ENCODE measurements at places on chromosomes 2 and 18. TPM values are rescaled to one million over a fixed set of nuclear protein-coding genes. Genes with fewer than 3 reads are reported as not detected.

Gene DPP4
- total RNA-seq = 79.6 TPM

DNA sequence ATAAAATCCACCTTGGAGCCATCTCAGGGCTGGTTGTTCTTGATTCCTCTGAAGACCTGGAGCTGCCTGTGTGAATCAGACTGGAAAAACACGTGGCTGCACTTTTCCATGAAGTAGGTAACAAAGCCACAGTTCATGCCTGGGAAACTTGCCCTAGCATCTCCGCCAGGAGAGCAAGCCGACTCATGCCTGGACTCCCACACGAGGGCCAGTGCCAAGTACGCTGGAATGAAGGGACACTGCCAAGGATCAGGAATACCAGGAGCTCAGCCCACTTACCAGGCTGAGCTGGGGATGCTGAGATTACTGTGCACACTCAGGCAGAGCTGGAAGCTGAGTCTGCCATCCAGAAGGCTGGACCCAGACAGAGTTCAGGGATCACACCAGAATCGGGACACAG lies 10.9 kb upstream of the FHL2 start:
- DNase-seq = peak; percentile 81

DNA sequence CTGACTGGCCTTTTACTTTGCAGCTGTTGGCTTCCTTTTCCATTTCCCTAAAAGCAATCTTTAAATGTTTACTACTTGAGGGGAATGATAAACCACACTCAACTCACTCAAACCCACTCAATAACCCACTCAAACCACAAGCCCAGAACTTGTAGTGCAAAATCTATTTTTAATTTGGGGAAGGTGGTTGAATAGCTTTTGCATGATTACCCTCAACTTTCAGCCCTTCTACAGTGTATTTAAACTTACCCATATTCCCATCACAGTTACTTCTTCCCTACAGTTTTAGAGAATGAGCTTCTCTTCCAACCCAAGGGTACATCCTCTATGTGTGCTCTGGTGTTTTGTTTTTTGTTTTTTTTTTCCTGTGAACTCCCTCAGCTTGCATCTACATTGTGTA lies 636.1 kb downstream of the TDRD15 start:
- no peak for DNase-seq

DNA sequence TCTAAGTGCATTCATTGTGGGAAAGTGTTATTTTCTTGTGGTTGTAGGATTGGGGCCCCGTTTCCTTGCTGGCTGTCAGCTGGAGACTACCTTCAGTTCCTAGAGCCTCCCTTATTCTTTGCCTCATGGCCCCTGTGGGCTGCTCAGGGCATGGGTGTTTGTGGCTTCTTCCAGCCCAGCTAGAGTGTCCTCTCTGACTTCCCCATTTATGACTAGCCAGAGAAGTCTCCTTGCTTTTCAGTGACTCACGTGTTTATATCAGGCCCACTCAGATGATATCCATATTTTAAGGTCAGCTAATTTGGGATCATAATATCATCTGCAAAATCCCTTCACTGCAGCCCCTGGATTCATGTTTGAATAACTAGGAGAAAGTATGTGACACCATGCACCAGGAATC lies 62.8 kb downstream of the DTNA start:
- no peak for DNase-seq

GRCh38 chr2:241841181-241842066 lies 17.3 kb downstream of the PDCD1 start:
- no peak for DNase-seq

GRCh38 chr18:73639788-73640187 lies 507.8 kb downstream of the FBXO15 start:
- DNase-seq = no peak
